ENCODE measurements at places on chromosomes 1 and 21.

DNA sequence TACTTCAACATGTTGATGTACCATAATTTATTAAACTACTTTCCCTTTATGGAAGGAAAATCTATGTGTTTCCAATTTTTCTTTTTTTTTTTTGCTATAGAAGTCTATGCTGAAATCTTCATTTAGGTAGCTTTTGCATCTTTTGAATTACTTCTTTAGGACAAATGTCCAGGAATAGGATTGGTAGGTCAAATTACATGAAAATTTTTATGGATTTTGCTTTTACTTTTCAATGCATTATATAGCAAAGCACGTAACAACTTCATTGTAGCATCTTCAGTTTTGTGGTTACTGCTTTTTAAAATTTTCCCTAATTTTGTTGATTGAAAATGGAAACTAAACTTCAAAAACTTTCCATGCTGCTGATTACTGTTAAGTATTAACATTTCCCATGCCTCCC is 12.0 kb upstream of the PLA2G2C start:
- DNase-seq = no peak

DNA sequence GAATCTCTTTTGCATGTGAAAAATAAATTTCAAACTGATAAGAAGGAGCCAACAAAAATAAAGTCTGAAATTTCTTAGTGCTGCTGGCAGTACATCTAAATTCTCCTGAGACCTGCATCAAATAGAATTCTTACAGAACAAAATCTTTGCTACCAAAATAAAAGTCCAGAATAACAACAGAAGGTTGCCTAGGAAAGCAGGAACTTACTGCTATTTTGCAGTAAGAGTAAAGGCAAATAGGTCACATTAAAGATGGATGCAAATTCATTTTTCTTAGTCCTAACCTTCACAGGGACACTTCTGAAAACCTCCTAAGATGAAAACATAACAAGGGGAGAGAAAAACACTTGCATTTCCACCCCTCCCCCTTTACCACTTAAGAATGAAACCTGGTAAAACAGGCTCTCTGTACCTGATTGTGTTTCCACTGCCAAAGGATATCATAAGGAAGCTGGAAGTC is 59.0 kb downstream of the RUSC1 start:
- no peak for DNase-seq

DNA sequence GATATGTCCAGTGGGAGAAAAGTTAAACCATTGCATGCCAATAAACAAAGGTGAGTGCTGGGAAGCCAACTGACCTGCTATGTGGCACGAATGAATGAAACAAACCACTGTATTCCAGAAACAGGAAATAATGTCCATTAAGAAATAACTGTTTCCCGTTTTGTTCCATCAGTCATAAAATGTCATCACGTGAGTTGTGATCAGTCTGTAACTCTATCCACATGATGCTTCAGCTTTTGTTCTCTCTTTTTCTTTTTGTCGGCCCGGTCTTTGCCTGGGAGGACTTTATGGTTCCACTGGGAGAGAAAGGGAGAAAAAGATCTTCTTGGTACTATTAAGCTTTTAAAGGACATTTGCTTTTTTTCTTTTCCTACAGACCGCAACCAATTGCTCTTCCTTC is 179.9 kb downstream of the TGFB2 start:
- no peak for DNase-seq

DNA sequence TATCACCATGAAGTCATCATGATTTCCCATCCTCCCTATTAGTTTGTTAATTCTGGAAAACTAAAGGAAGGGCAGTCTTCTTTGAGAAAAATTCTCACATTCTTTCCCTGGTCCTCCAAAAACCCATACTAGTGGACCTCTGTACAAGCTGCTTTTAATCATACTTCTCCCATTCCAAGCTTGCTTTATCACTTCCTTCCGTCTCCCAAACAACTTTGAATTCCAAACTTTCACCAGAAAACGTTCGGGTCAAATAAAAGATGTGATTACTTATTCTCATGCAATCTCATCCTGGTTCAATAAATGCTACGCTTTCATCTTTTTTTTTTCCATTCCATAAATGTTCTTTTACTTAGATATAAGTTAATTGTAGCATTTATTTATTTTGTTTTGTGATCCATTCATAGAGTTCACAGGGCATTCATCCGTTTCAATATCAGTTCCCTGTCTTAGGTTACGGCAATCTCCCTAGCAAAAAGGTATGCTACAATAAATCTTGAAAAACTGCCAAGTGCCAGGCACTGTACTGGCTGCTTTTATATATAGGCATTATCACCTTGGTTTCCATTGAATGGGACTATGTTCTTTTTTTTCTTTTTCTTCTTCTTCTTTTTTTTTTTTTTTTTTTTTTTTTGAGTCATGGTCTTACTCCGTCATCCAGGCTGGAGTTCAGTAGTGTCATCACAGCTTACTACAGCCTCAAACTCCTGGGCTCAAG is 100.2 kb upstream of the GREM2 start:
- no peak for DNase-seq

- DNase-seq = no peak
Observed at GRCh38 chr1:175873290-175873935, 130.0 kb upstream of the TNR start.

DNA sequence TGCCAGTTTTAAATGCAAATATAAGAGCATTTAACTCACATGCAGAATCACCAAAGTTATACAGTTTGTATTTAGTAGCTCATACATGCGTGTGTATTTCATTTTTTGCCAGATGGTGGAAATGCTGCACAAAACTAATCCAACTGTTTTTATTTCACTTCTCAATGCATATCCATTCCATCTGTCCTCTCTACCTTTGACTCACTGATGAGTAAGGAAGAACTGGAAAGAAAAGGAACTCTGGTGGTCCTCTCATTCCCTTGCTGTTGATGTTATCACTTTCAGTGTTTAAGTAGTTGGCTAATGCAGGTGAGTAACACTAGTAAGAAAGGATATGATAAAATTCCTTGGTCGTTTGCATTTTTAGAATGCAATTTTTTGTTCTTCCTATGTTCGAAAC is 5.7 kb upstream of the SLC1A7 start:
- DNase-seq = no peak

GRCh38 chr1:186655876-186656275 is 24.3 kb downstream of the PTGS2 start:
- DNase-seq = no peak

- no peak for DNase-seq
Observed at GRCh38 chr1:151222130-151222529, 23.8 kb downstream of the PIP5K1A start.

DNA sequence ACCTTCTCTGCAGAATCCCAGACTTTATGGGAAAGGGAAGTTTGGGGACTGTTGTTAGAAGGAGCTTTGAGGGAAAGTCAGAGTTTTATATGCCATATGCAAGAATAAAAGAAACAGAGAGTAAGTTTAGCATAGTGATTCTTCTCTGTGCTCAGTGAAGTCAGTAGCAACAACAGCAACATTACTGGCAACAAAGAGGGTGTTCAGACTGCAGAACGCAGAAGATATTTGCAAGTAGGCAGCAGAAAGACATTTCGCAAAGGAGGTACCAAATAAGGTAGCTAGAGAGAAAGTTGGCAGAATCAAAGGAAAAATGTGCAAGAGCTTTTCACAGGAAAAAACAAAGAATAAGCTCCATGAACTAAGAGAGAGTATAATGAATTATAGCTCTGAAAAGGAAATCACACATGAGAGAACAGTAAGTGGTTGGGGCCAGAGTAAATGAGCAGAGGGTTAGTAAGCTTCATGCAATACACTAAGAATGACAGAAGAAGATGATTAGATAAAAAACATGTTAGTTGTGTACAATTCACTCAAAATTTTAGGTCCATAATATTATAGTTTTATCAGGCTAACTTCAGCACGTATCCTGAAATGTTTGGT is 98.1 kb downstream of the NEGR1 start:
- DNase-seq = no peak

DNA sequence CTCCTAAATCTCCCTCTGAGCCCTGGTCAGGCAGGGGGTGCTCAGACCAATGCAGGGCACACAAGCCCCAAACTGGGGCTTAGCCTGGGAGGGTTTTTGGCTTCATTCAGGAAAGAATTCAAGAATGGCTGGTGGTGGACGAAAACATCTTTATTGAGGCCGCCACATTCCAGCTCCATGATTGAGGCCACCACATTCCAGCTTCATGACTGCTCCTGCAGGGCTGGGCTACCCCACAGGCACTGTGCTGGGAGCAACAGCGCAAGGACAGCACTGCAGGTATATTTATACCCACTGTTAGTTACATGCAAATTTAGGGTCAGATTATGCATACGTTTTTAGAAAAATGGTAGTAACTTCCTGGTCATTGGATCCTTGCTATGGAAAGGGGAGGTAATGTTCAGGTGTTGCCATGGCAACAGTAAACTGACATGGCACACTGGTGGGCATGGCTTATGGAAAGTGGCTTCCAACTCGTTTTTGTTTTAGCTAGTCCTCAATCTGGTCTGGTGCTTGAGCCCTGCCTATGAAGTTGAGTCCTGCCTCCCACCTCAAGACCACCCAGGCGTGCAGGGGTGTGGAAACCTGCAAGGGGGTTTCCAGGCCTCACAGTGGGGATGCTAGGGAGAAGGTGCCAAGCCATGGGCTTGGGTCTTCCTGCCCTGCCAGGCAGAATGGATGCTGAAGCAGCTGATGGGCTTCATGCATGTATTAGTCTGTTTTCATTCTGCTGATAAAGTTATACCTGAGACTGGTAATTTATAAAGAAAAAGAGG is 348.7 kb upstream of the AJAP1 start:
- DNase-seq = no peak

DNA sequence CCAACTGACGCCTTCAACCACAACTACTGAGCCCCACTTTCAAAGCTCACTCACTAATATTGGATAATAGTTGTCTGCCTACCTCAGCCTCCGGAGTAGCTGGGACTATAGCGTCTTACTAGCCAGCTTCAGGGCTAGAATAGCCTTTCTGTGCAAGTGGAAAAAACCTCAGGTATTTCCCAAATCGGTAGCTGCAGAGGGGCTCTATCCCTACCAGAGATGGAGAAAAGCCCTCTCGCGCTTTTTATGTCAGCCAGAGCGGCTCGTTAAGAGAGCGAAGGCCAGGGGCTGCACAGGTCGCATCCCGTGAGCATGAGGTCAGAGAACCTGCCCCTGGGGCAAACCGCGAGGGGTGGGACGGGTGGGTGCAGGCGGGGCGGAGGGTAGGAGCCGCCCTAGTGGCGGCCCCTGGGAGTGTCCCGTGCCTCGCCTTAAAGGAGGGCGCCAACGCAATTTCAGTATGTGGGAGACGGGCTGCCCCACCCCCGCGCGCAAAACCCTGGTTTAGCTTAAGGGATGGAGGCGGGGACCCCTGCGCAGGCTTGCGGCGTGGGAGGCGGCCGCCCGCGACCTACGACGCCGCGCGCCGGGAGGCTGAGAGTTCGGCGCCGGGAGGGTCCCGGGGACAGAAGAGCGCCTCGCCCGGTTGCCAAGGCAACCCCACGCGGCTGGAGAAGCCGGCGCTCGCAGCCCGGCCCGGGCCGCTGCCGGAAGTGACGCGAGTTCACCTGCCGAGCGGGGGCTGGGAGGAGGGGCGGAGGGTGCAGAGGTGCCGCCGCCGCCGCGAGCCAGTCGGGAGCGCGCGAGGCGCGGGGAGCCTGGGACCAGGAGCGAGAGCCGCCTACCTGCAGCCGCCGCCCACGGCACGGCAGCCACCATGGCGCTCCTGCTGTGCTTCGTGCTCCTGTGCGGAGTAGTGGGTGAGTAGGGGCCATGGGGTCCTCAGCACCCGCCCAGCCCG is at the start of gene CXADR:
CXADR (plus strand) TSS at position 791 of the 961 bp plus-strand sequence; CDS start at position 878, 87 bp downstream.
- no peak for DNase-seq

DNA sequence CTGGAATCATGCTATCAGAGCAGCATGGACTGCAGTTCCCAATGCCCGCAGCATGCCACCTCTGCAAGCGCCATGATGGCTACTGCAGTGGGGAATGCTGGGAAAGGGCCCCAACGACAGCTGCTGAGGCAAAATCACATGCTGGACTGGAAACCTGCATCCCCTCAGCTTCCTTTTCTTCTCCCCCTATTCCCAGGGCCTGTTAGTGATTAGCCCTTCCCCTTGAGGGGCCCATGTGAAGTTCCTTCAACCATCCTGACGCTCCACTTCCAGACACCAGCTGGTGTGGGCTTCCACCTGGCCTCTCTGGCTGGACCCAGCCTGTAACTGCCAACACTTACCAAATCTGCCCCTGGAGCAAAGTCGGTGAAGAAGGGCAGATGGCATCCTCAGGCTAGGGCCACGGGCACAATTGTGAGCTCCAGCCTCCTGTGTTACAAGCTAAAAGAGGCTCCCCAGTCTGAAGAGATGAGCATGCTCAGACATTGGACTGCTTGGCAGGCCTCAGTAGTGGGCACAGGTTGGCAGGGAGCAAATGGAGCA is 22.1 kb upstream of the SDC3 start:
- no peak for DNase-seq

DNA sequence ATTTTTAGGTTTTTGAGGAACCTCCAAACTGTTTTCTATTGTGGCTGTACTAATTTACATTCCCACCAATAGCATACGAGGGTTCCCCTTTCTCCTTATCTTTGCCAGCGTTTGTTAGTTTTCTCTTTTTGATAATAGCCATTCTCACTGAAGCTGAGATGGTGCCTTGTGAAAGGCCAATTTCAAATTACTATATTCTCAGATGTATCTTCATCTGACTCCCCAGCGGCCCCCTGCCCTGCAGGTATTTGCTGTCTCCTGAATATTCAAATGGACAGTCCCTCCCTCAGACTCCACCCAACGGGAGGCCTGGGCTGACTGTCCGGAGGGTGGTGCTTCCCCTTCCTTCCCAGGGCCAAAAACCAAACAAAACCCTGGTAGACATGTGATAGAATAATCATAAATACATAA is 33.5 kb upstream of the TARBP1 start:
- DNase-seq = no peak

DNA sequence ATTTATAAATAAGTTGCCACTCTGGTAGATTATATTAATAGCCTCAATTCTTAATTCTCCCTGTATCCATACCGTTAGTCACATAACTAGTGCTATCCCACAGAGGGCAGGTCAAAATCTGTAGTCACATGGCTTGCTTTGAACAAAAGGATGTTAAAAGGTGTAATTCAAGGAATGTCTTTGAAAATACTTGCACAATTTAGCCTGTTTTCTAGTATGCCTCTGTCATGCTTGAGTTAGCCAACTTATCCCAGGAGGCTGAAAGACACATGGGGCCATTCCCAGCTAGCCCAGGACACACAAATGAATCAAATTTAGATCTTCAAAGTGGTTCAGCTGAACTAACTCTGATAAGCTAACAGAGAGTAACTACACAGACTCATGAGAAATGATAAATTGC is 758.5 kb upstream of the NEGR1 start:
- DNase-seq = no peak

DNA sequence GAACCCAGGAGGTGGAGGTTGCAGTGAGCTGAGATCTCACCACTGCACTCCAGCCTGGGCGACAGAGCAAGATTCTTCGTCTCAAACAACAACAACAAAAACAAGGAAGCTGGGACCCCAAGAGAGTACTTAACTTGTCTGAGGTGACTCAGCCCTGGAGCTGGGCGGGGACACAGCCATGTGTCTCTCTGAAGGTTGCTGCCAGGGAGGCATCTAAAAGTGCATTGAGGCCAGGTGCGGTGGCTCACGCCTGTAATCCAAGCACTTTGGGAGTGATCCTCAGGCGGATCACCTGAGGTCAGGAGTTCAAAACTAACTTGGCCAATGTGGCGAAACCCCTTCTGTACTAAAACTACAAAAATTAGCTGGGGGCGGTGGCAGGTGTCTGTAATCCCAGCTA is 7.7 kb downstream of the IFI6 start:
- no peak for DNase-seq

- DNase-seq = no peak
Observed at GRCh38 chr1:20921285-20921684, 134.2 kb upstream of the HP1BP3 start.
